ENCODE measurements at places on chromosomes 3 and 15. TPM values are rescaled to one million over a fixed set of nuclear protein-coding genes. Genes with fewer than 3 reads are reported as not detected.

Gene ALG1L2
- 0.78 TPM for total RNA-seq

Gene RTP4
- total RNA-seq: 14.8 TPM

- no peak for DNase-seq
These were observed 50.3 kb upstream of the OSBPL11 start for GRCh38 chr3:125645616-125646015.

DNA sequence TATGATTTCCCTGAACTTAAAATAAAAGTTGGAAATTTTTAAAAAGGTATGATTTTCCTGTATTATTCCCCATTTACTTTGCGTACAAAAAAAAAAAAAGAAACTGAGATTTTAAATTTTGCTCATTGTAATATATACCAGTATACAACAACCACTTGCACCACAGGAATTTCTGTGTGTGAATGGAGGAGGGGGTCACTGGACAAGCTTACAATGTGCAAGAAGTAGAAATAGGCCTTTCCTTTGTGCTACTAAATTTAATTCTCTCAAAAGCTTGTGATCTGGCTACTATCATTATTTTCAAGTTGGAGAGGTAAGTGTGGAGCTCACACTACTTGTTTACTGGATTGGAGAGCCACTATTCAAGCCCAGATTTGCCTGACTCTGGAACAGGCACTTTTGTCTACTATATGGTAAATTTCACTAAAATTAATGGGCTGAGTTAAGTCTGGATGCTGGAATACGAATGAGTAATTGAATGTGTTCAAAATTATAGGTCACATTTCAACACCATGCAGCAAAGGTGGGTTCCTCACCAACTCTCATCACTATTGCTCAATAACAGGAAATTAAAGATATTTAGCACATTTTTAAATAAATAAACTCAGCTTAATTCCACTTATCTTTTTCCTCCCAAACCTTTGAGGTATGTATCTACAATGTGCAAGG is 148.0 kb upstream of the MBNL1 start:
- no peak for DNase-seq

GRCh38 chr3:116563351-116563750 is 118.1 kb upstream of the LSAMP start:
- no peak for DNase-seq

DNA sequence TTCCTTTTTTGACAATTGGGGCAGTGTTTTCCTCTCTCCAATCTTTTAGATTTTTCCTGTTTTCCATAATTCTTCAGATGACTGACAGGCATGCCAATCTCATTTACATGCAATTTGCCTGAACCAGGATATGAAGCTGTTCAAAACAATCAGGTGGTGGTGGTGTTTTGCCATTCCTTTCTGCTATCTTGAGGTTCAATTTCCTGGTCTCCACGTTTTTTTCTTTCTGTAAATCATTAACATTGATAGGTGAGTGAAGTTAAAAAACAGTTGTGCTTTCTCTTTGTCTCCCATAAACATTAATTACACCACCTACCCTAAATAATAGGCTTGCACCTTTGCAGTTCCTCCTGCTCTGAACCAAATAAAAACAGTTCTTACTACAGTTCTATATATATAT is 49.1 kb downstream of the C2CD4A start:
- DNase-seq: no peak

GRCh38 chr15:97836003-97836402 is 124.5 kb upstream of the ARRDC4 start:
- no peak for DNase-seq

- DNase-seq: no peak
These were observed 22.6 kb downstream of the SH3BP5 start for GRCh38 chr3:15309662-15310335.

GRCh38 chr3:149128821-149129220 is 617 bp upstream of the HPS3 start:
- no peak for DNase-seq

- no peak for DNase-seq
These were observed 157.4 kb downstream of the PLD1 start for GRCh38 chr3:171652932-171653331.

All from activated CD8-positive, alpha-beta T cell treated with anti-CD3 and anti-CD28 coated beads, Interleukin-2, amount 10 ng/mL, durations not matched to agents 7 days and 5 days (primary cell).